ENCODE measurements at places on chromosomes 5 and 9.

- no peak for DNase-seq
These were observed 24.6 kb upstream of the ADRB2 start for GRCh38 chr5:148801682-148802276.

GRCh38 chr5:179794171-179794570 lies 385 bp downstream of the LTC4S start:
- DNase-seq, result no peak

DNA sequence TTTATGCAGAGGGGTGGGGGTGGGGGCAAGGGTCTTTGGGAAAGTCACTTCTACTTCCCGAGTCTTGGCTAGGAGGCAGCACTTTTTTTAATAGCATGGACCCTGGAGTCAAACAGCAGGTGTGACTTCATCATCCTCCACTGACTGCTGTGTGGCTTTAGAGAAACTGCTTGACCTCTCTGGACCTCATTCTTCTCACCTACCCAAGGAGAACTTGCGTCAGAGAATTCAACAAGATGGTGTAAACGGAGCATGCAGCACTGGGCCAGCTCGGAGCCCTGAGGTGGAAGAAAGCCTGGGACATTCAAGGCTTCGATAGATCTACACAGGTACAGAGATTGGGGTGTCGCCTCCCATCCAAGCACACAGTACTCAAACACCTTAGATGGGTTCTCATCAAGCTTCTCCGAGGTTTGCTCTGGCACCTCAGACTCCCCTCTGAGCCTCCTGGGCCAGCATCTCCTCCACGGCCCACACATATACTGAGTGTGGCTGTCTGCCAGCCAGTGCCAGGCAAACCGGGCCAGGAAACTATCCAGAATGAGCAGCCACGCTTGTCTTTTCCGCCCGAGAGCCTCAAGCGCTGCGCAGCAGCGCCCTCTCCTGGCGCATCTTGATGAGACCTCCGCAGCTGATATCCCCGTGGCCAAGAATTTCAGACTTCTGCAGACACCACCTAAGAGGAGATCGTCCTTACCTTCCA lies 4.6 kb upstream of the SLC25A48 start:
- DNase-seq, result no peak

- DNase-seq, result no peak
These were observed 118.9 kb downstream of the PDZD2 start for GRCh38 chr5:31757806-31758205.

DNA sequence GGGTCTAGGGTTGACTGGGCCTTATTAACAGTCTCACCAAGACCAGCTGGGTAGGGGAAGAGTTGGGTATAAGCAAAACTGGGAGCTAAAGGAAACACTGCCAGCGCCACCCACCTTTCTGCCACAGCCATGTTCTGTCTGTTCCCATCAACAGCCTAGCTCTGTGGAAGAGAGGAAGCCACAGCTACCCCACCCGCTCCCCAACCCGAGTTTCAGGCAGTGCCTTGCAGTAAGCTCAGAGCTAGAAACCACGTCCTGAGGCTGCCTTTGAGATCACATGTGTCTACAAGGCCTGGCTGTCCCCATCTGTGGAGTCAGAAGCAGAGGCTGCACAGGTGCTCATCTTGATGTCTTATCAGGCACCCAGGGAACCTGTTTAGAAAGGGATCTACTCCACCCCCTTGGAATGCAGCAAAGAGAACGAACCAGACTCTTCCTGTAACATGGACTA lies 15.3 kb downstream of the HNRNPH1 start:
- DNase-seq, result no peak

DNA sequence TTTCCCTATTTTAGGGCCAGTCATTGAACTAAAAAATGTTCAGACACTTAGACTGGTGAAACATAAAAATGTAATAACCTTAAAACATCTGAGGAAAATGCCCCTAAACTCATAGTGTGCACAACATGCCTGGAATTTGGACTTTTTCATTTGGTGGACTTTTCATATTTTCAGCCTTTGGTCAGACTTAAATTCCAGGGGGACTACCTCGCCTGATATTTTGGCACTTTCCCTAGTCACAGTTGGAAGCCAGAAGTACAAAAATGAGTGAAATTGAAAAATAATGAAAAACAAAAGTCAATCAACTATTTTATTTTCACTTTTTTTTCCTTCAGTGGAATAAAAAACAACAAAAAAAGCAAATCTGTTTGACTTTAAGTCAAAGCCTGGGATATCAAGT lies 256.2 kb downstream of the ACTL7B start:
- no peak for DNase-seq

DNA sequence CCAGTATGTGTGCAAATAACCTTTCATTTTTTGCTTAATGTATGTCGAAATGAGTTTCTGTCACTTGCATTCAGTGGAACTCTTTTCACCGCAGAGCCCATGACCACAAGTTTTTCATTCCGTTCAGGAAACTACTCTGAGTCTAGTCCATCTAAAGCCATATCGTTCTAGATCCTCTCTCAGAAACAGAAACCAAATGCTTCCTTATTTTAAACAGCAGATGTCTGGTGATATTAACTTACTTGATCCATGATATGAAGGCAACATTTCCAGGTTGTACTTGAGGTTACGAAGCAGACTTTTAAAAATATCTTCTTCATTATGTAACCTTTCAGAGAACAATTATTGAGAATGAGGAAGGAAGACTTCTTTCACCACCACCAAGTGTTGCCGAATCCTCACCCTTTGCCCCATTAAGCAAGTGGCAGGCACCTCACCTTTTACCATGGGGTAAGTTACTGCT lies 72.4 kb upstream of the GNAQ start:
- no peak for DNase-seq

DNA sequence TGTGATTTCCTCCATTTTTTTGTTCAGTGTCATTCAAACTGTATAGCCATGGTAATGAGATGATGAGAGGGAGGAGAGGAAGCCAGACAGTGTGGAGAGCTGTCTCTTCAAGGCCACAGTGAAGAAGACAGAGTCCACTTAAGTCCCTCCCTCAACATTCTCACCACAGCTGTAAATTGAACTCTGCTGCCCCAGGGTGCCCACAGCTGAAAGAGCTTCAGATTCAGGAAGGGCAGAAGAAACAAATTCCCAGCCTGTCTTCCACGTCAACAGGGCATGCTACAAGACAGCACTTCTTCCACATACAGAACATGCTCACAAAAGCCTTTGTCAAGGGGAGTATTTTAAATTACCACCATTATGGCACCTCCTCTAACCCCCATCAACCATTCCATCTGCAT lies 100.4 kb downstream of the KLHL3 start:
- no peak for DNase-seq

DNA sequence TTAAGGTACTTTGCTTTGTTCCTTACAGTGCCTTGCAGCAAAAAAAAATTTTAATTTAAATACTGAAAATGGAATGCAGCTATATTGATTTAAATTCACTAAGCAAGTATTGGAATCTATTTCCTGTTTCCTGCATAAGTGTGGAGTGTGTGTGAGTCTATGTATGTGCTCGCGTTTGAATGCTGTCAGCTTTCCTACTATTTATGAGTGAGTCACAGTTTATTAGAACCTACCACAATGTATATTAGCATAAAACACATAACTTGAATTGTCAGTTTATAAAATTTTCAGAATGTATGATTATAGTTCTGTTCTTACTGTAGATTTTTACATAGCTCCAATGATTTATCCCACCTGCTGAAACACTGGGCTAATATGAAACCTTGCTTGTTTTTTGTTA lies 302.1 kb downstream of the NR2F1-AS1 start:
- no peak for DNase-seq

- no peak for DNase-seq
These were observed 615.0 kb upstream of the RGMB start for GRCh38 chr5:98158440-98158839.

GRCh38 chr5:113311301-113311700 lies 123.5 kb downstream of the TSSK1B start:
- no peak for DNase-seq

DNA sequence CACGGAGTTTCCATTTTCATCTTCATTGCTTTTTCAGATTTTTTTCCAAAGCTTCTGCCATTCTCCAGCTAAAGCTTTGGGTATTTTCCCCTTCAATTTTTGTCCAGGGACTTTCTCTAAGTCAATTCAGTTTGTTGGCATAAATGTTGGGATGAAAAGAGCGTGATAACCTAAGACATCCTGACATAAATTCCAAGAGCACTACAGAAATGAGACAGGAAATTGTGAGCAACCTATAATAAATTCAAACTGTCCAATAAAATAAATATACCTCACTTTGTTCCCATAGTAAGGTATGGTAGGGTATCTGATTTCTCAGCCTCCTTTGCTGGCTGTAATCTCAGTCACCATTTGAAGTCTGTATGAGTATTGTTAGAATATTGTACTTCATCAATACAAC lies 8.4 kb downstream of the ADAMTSL1 start:
- DNase-seq, result no peak

- no peak for DNase-seq
These were observed 136.9 kb upstream of the FBN2 start for GRCh38 chr5:128674837-128675446.

DNA sequence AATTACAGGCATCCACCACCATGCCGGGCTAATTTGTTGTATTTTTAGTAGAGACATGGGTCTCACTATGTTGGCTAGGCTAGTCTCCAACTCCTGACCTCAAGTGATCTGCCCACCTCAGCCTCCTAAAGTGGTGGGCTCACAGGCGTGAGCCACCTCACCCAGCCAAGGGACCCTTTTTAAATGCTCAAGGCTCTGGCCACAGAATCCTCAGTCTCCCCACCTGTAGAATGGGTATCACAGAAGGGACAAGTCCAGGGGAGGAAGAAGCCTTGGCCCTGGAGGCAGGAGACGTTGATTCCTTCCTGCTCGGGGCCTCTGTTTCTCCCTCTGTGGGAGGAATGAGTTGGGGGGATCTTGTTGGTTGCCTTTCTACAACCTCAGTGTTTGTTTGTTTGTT lies 45.7 kb downstream of the GTF3C4 start:
- no peak for DNase-seq

- no peak for DNase-seq
These were observed 71.8 kb downstream of the RAPGEF1 start for GRCh38 chr9:131668057-131668438.

DNA sequence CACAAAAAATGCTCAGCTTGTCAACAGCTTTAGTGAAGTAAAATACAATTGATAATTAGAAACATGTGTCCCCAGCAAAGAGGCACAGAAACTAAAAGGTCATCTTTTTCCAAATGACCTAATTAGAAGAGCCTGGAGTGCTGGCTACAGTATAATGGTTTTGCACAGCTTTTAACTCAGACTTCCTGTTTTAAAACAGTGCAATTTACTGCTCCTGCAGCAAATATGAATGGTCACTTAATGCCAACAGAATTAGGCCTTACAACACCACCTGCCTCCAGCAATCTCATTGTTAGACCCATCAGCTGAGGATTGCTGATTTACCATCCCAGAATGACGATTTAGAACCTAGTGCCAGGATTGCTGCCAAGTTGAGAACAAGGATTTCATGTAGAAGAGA lies 239.3 kb downstream of the CETN3 start:
- no peak for DNase-seq

DNA sequence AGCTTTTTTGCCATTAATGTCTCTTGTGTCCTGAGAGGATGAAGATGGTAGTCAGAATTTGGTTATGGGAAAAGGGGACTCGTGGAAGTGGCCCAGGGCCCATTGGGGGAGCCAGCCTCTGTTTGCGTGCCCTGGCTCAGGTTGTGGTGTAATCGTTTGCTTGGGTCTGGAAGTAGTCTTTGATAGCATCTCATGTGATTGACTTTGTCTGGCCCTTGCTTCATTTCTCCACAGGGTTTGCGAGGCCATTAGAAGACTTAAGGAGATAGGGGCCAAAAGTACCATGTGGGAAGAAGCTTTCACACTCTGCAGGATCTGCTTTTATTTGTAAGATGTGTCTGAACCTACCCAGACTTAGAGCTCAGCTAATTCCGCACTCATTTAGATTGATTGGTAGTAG lies 114.5 kb downstream of the FGF1 start:
- DNase-seq, result no peak

GRCh38 chr9:91809581-91810285 lies 140.3 kb downstream of the ROR2 start:
- DNase-seq, result no peak

DNA sequence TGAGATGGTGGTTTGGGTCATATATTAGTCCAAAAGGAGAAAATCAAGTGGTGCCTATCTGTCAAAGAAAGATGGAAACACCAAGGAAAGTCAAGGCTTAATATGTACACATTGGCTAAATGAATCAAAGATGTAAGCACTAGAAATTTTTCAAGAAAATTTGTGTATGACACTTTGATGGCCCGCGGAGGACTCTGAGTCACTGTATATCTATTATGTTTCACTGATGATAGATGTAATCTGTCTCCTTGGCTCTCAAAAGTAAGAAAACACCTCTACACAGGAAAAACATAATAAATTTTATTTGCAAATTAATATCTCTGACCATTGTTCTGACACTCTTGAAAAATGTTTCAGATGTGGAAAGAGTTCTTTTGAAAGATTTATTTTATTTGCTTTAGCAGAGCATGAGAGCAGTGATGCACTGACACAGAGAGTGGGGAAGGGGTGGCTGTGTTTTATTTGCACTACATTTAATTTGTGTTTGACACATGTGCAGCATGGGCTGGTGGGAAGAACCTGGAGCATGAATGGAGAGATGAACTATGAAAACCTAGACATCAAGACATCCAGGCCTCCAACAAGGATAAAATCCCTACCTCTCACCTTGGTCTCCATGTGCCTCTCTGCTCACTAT lies 180.8 kb upstream of the GAS1 start:
- DNase-seq, result no peak

DNA sequence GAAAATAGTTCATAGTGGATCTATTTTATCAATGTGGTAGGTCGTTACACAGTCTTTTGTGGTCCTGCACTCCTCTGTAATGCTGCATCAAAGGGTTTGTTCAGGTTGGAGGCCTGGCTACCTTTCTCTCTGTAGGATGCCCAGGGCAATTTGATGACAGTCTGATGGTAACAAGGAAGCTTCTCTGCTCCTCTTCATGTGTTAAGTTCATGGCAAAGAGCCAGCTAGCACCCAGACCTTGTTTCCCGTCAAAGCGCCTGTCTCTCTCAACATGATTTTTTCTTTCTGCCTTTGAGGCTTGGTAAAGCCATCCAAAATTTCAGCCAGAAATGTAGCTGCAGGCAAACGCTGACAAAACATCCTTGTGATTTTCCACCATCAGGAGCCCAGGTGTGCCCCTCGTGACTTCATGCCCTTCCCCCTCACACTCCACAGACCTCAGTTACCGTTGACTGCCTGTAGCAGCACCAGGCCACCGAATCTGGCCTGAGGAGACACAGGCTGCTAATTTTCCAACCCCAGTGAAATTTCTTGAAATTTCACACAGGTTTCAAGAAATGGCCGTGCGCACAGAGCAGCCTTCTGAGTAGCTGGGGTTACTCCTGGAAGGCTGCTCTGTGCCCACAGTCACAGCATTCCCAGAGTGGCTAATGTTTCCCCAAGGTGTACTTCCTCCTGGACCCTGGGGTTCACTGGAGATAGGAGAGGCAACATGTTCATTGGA lies 292.7 kb downstream of the CWC27 start:
- DNase-seq, result no peak

DNA sequence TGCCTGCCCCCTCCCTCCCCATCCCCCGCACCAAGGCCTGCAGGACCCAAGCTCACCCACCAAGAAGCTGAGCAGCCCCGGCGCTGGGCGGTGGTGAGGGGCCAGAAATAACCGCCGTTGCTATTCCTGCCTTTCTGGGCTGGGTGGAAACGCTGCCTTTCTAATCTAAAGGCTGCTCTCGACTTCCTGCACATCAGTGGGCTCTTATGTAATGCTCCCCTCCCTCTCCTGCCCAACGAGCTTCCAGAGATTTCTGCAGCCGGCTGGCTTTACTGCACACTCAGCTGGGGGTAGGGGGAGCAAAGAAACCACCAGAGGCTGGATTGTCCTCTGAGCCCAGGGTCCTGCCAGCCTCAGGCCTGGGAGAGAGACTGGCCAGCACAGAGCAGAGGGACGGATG lies 6.9 kb upstream of the EGR1 start:
- DNase-seq, result no peak

- no peak for DNase-seq
These were observed 3.3 kb upstream of the NKD2 start for GRCh38 chr5:1005249-1005851.
